ENCODE measurements at places on chromosomes 16 and 17. TPM values are rescaled to one million over a fixed set of nuclear protein-coding genes. Genes with fewer than 3 reads are reported as not detected.
A peak's percentile ranks its signal among the peaks of the same experiment; 100 is the strongest.

DNA sequence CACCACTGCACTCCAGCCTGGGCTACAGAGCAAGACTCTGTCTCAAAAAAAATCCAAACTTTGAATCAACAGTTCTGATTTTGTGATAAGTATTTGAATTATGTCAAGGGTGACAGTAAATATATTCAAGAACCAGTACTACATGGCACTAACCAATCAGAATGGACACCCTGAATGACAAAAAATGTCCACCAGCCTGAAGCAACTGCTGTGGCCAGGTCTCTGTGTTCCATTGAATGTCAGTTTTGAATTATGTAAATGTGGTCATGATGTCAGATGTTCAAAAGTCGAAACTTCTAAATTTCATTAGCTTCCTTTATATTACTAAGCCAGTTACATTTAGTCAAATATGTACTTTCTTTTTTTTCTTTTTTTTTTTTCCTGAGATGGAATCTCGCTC, 15.4 kb upstream of the ATXN1L start:
- no peak for DNase-seq

DNA sequence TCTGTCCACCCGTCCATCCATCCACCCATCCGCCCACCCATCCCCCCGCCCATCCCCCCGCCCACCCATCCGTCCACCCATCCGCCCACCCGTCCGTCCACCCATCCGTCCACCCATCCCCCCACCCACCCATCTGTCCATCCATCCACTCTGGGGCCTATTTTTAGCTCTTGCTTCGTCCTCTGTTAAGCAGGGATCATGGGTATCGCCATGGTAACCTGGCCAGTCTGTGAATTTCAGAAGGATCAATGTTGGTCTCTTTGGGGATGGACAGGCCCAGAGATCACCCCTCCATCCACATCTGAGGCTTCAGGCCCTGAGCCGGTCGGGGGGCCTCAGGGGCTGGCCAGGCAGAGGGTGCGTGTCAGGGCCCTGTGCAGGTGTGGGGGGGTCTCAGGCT, 15.2 kb upstream of the DPEP1 start:
- no peak for DNase-seq

GRCh38 chr17:66492561-66493005, 190.2 kb downstream of the PRKCA start:
- DNase-seq, result no peak

DNA sequence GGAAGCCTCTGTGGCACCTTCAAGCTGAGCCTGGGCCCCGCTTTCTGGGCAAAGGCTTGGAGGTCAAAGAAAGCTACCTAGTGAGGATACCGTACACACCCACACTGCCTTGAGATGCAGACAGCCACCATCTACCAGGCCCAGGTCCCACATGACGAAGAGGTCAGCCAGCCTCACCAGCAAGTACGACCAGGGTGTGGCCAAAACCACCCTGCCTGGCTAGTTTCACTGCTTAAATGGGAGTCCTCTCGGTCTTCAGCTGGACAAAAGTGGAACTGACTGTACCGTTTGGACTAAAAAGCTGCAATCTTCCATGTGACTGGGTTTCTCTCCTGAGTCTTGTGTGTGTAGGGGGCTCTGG, 21.6 kb downstream of the VASN start:
- no peak for DNase-seq

DNA sequence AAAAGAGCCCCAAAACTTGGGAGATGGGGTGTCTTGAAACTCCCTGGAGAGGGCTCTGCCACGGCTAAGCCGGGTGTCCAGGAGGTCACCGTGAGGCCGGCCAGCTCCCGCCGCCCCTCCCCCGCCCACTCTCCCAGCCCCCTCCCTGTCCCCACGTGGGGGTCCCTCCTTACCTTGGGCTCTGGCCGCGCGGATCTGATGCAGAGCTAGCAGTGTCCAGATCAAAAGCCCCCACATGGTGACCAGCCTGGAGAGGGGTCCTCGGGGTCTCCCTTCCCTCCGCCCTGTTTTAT, 447 bp downstream of the SDK2 start:
- DNase-seq, result no peak

GRCh38 chr16:80480664-80481063, 60.1 kb upstream of the DYNLRB2 start:
- DNase-seq, result no peak

GRCh38 chr16:871562-872345, 71.2 kb upstream of the GNG13 start:
- DNase-seq, result no peak

DNA sequence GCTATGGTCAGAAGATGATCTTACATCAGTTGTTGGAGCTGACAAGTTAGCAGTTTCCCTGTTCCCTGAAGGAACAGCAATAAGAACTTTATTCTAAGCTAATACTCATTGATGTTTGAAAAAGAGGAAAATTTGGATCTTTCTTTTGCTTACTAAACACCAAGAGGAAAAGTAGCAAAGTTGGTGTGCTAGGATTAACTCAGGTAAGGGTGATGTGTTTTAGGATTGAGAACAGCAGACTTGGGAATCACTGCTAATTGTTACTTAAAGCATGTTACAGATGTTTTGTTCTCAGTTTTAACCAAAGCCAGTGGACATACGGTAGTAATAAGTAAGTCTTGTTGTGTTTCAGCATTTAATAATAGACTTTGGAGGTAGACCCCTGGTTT, 3.7 kb downstream of the SETD6 start:
- no peak for DNase-seq

GRCh38 chr17:71709271-71709890, 411.4 kb upstream of the SOX9 start:
- no peak for DNase-seq

DNA sequence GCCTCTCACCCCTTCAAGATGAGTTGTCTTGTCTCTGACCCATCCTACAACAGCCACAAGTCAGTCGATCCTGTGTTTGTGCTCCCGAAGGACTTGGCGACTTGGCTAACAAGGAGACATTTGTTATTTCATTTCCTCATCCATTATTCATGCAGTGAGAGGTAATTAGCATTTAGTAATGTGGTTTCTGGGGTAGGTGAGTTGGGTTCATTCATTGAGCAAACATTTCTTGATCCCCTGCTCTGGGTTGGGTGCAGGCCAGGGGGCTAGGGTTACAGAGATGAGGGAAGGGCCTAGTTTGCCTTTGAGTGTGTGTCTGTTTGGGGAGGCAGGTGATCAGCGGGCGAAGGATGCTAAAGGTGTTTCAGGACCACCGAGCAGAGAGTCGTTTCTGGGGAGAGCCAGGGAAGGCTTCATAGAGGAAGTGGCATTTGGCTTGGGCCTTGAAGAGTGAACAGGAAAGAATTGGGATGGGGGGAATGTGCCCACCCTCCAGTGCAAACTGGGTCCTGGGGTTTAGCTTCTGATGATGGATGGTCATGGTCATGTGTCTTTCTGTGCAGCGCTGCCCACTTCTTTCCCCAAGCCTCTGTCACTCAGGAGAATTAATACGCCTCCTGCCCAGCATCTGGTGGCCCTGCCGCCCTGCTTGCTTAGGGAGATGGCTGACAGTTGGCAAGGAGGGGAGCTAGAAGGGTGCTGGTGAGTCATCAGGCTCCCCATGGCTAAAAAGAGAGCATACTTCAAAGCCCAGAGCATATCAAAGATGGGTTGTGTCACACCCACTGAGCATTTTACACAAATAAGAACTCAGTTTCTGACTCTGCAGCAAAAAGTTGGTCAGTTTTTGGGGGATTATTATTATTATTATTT, 38.5 kb downstream of the MSI2 start:
- DNase-seq, result no peak

DNA sequence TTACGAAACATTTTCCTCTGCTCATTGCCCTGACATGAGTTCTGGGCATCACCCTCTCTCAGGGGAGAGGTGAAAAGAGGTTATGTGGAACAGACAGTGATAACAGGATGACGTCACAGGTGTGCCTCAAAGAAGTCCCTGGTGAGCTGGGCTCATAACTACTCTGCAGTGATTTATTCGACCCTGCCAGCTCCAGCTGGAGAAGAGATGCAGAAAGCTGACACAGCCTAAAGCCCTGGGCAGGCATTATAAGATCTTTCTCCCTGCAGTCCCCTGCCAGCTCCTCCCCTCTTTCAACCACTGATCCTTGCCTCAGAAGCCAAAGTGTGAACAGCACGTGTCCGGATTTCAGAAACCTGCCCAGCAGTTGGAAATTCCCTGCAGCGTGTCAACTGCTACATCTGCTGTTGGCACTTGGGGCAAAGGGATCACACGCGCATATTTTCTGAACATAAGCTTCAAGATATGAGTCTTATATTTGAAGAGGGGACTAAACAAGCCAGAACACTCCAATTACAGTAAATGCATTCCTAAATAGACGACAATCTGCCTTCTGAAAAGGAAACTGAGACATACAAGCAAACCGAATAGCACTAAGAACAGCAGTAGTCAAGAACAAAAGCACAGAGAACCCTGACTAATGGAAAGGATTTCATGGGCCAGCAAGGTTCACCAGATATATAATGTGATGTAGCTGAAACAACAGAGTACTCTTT, 80.5 kb downstream of the SMG6 start:
- no peak for DNase-seq

DNA sequence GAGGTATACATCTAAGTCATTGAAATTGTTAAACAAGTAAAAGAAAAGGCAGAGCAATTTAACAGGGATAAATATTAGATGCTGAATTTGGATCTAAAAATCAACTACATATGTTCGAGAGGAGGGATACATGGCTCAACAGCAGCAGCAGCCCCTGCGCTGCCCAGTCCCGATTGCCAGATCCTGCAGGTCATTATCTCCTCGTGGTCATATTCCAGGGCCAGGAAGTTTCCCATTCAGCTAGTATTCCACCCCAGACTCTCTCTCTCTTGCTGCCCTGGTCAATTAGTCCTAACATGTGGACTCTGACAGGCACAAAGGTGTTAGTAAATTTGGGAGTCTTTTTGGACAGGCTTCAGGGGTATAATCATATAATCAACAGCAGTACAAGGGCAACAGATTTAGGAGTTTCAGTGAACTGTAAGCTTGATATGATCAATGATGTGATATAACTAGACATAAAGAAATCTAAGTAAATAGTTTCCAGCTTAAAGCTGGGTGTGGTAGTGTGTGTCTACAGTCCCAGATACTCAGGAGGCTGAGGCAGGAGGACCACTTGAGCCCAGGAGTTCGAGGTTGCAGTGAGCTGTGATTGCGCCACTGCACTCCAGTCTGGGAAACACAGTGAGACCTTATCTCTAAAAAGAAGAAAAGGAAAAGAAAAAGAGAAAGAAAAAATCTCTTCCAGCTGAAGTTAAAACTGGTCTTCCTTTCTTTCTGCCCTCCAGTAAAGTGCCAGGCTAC, 96.5 kb upstream of the MED13 start:
- no peak for DNase-seq

GRCh38 chr17:13940858-13941665, 128.2 kb upstream of the COX10 start:
- DNase-seq, result no peak

DNA sequence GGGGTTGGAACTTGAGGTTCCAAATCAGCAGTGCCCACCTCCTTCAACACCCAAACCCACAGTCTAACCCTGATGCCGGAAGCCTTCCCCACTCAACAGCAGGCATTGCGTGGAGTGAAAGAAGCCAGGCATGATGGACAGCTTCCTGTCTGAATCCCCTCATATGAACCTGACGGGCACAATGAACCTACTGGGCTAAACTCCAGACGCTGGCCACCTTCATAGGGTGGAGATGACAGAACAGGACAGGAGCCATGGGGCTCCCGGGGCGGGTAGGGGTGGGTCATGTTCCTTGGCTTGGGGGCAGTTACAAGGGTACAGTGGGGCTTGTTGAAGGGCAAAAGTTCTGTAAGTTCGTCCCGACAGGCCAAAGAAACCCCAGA, 460 bp upstream of the HSBP1 start:
- no peak for DNase-seq

- no peak for DNase-seq
These were observed 785 bp upstream of the NOD2 start for GRCh38 chr16:50692644-50692998.

GRCh38 chr16:50204453-50205108, 51.5 kb downstream of the TENT4B start:
- no peak for DNase-seq

DNA sequence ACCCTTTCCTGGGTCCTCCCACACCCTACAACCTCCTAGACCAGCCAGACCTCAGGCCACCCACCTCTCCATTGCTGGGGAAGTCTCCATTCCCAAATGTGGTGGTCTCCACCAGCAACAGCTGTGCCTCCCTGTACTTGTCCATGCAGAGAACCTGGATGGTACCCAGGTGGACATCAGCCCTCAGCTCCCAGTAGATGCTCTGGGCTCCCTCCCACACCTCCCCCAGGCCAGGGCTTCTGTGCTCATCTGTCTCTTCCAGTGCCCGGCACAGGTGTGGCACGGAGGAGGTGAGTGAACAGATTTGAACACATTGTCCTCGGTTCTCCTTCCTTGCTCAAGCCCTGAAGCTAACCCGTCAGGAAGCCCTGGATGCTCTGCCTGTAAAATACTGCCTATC, 34.6 kb downstream of the LGALS9 start:
- DNase-seq, result peak; percentile 29

DNA sequence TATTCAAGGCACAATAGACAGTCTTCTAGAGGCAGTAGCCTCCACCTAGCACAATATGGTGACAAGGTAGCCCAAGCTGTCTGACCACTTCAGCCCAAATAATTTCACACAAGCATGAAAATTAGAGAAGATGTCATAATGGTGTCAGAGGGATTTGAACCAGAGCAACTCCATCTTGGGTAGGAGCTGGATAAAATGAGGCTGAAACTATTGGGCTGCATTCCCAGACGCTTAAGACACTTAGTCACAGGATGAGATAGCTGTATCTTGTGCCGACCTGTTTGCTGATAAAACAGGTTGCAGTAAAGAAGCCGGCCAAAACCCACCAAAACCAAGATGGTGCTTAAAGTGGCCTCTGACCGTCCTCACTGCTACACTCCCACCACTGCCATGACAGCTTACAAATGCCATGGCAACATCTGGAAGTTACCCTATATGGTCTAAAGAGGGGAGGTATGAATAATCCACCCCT, 192.6 kb downstream of the CPPED1 start:
- DNase-seq, result no peak

- no peak for DNase-seq
These were observed 49.2 kb upstream of the MYH2 start for GRCh38 chr17:10598621-10599020.

DNA sequence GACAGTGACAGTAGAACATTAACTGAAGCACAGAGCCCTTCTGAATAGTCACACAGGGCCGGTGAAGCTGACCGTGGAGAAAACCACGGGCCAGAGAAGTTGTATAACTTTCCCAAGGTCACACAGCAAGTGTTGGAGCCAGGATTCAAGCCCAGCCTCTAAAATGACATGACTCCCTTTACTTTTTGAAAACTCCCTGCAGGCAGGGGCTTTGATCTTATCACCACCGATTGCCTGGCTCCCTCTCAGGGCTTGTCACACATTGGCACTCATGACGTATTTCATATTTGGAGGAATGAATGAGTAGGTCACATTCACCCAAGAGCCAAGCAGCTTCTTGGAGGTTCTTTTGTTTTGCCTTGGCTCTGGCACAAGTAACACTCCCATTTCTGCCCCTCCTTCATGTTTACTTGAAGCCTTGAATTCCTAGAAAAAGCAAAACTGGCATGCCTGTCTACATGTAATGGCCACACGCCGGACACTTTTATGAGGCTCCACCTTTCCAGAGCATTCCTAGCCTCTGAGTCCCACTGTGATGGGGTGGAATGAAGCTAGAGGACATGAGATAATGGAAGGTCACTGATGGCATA, 13.3 kb upstream of the RBBP6 start:
- DNase-seq, result no peak

The LRRC37A gene
- 1.9 TPM for total RNA-seq

The ABCC6 gene
- 42.5 TPM for total RNA-seq

The CACNG1 gene
- total RNA-seq, result not detected

The STH gene
- not detected for total RNA-seq

The PMP22 gene
- 157 TPM for total RNA-seq

The DPEP1 gene
- total RNA-seq, result 3.0 TPM

The KCNH4 gene
- 0.26 TPM for total RNA-seq

The SPATA32 gene
- not detected for total RNA-seq

The IRX3 gene
- total RNA-seq, result 89.2 TPM

All from upper lobe of right lung (tissue), 1 donor.